Hematopoietic multipotent progenitor cell (in vitro differentiated cells): ENCODE measurements at places on chromosomes 5 and 9. TPM values are rescaled to one million over a fixed set of nuclear protein-coding genes. Genes with fewer than 3 reads are reported as not detected.

DNA sequence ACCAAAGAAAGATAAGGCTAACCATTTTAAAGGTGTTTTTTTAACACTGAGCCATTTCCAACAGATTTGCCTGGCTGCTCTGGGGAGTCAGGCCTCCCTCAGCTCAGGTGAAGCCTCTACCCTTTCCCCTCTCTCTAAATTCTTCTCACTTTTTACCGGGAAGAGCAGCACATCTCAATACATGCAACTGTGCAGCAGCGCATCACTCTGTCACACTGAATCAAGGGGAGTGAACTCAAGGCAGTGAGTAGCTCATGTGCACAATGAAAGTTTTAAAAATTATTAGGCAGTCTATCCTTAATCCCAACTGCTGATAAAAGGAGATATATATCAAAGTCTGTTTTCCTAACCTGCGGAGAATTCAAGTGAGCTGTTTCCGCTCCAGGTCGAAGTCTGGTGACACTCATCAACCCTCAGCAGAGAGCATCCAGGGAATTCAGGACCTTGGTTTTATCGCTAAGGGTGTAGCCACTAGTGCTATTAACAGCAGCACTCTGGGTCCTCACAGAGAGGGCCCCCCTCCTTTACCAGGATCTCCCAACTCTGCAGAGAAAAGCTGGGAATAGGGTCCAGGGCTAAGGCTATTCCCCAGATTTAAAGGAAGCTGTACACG lies 1.0 kb downstream of the CEMIP2 start:
- no peak for DNase-seq

The FNBP1 gene
- 67.9 TPM for total RNA-seq

- no peak for DNase-seq
Observed at GRCh38 chr5:37668524-37669047, 171.3 kb downstream of the GDNF start.

GRCh38 chr5:119055294-119055693 lies 15.6 kb upstream of the DMXL1 start:
- DNase-seq, result no peak

The BAAT gene
- not detected for total RNA-seq

DNA sequence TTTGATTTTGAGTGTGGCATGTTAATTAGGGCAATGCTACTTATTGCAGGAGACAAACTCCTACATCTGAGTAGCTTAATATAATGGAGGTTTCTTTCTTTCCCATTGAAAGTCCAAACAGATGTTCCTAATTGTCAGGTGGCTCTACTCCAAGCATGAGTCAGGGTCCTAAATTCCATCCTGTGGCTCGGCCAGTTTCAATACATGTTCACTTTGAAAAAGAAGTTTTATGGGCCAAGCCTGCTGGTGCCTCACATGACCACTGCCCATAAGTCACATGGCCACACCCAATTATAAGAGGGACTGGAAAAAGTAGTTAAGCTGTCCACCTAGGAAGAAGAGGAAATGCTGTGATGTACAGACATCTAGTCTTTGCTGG lies 170.4 kb downstream of the ARRDC3 start:
- no peak for DNase-seq

DNA sequence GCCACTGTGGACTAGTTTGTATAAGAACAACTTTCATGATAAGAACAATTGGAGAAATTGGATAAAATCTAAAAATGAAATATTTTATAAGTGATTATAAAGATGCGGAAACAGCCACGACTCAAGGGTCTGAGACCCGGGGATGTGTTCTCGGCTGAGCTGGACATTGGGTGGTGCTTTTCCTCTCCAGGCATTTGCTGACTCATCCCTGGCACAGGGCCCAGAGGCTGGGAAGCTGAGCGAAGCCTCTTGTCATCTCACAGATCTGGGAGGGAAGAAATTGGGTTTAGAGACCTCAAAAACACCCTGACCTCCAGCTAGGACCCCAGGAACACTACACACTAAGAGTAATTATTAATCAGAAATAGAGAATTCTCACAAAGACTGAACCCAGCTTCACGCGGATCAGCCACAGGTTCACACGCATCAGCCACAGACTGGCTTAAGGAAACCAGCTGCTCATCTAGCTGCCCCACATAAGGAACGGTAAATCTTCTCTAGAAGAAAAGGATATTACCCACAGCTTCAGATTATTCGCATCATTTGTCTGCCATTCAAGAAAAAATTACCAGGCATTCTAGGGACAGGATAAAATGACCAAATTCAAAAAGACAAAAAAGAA lies 2.8 kb upstream of the OR2V1 start:
- DNase-seq, result peak; percentile 27

The CTSV gene
- total RNA-seq, result under 0.01 TPM

- peak; percentile 19 for DNase-seq
Observed at GRCh38 chr5:157993201-157993600, 134.3 kb upstream of the CLINT1 start.

- DNase-seq, result no peak
Observed at GRCh38 chr9:124332361-124333202, 74.8 kb downstream of the NEK6 start.

The CCDC152 gene
- total RNA-seq, result 3.2 TPM

The ADGRD2 gene
- total RNA-seq, result under 0.01 TPM

The CDH9 gene
- 2.7 TPM for total RNA-seq

The MLANA gene
- not detected for total RNA-seq

GRCh38 chr9:126754436-126755316 lies 50.2 kb upstream of the ZBTB43 start:
- DNase-seq, result no peak

The SLC34A3 gene
- not detected for total RNA-seq

The MAP1B gene
- total RNA-seq, result 0.54 TPM

DNA sequence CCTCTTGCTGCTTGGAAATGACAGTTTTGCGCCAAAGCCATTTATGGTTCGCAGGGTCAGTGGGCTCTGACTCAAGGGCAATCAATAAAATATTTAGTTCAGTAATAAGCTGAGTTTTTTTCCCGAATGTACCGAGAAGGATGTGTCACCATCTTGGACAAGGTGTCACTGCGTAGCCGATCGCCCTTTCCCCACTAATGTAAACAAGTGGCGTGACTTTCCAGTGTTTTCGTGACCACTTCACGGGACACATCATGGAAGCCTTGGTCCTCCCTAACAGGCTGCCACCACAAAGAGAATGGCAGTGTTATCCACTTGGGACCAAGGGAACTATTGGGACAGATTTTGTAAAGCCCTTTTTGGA lies 16.4 kb downstream of the ISL1 start:
- no peak for DNase-seq

DNA sequence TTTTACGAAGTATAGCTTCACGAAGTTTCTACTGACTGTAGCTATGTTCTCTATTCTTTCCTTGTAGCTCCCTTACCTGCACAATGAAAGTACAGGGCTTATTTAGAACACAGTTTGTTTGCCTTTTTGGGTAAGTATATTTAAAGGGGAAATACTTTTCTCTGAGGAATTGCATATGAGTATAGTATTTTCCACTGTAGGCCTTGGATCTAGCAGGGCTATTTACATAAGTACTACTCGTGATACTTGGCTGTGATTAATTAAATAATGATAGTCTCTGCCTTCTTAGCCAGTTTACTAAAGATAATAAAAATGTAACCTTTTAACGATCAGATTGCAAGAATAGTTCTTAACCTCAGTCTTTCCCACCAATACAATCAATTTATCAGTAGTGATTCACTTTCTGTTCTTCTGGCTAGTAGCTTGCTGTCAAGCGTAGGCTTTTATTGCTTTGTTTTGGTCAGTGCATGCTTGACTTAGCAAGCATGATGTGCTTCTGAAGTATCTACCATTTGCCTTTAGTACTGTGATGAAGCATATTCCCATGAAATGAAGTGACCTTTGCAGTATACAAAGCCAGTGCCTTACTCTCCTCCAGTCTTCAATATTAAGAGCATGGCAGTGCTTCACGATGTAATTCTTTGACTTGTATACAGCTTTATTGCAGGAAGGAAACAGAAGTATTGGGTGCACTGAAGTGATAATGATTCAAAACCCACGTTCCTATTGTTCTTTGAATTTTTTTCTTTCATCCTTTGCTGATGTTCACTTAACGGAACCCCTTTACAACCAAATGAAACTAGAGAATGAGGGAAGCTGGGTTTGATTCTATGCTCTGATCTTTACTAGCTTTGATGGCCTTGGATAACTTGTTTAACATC lies 64.2 kb downstream of the SLC44A1 start:
- DNase-seq, result peak; percentile 57

GRCh38 chr5:1789834-1790471 lies 9.7 kb downstream of the MRPL36 start:
- DNase-seq, result no peak

GRCh38 chr5:78509884-78510769 lies 138.4 kb downstream of the LHFPL2 start:
- peak; percentile 48 for DNase-seq

GRCh38 chr9:124721109-124721906 lies 49.8 kb downstream of the NR6A1 start:
- no peak for DNase-seq

- peak; percentile 62 for DNase-seq
Observed at GRCh38 chr5:43396762-43397304, 15.4 kb downstream of the CCL28 start.

DNA sequence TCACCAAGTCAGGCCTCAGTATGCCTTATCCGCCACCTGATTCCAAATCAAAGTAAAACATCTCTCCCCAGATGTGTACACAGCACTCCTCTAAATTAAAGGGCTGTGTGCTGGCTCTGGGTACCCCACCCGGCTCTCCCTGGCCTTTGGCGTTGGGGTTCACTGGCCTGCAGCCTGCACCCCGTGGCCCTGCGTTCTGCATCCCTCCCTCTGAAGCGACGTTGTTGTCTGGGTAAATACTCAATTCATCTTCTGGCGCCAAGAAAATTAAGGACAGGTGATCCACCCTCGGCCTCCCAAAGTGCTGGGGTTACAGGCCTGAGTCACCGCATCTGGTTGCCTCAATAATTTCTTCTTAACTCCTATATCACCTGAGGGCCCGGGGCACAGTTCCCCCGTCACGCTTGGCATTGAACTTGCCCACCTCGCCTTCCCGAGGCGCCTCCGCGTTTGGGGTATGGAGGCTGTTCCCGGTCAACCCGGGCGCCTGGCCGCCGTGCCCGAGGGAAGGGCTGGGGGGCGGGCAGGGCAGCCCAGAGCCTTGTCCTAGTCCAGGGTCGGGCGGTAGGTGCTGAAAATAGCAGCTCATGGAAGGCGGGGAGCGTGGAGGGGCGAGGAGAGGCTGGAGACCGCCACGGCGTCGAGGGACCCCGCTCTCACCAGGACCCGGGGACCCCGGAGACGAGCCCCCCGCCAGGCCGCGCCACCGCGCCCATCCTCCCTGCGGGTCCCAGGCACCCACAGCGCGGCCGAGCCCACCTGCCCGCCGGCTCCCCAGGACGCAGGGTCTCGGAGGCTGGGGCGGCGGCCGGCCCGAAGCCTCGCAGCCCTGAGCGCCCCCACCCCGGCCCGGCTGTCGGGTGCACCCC lies 531 bp downstream of the ABO start:
- no peak for DNase-seq

DNA sequence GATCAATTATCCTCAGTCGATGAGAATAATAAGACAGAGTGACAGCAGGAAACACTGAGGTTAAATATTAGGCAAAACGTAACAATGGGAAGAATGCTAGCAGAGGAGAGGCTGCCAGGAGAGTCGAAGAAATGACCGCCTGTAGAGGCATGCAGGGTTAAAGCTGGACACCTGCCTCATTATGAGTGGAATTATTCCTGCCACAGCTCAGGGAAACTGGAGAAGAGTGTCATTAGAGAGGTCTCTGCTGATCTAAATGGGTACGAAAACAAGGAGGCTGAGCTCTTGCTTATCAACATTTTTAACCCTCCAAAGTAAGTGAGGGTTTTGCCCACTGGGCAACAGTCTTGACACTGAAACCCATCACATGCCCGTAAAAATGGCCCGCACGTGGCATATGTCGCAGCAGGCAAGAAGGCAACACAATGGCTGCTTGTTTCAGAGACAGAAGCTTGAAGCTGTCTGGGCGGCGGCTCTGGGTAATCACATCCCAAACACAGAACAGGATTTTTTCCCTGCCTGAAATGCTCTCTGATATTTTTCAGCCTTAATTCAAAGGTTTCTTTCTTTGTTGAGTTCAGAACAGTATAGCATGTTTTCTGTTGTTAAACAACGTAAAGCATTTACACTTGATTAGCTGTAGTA lies 118.7 kb downstream of the MED27 start:
- no peak for DNase-seq

- no peak for DNase-seq
Observed at GRCh38 chr5:143026380-143026779, 256.2 kb downstream of the ARHGAP26 start.

DNA sequence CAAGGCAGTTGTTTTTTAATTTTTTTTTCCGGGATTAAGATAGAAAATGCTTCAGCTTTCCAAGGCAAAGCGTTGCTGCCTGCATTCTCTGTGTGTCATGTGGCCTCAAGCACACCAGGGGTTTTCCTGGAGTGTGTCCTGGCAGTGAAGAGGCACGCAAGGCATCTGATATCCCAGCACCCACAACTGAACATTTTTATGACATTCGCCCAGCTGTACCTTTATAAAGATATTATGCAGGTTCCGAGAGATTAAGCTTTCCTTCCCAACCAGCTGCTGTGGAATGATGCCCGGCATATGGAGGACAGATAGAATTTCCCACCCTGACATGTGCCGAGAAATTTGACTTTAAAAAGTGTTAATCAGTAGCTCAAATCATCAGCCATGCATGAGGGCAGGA lies 205.6 kb downstream of the GADD45G start:
- no peak for DNase-seq

DNA sequence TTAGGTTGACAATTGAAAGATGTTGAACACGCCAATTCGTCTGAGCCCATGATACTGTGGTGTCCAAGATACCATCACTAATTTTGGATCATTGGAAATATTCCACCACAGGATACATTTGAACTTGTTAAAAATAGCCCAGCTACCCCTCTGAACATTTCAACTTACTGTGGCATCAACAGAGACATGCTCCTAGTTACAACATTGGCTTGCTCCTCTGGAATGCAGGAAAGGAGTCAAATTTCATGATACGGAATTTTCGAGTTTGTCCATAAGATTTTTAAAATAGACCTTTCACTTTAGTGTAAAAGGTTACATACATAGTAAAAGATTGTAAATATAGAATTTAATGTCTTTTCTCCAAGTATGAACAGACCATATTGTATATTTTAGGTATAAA lies 12.8 kb downstream of the SEMA5A start:
- DNase-seq, result no peak

DNA sequence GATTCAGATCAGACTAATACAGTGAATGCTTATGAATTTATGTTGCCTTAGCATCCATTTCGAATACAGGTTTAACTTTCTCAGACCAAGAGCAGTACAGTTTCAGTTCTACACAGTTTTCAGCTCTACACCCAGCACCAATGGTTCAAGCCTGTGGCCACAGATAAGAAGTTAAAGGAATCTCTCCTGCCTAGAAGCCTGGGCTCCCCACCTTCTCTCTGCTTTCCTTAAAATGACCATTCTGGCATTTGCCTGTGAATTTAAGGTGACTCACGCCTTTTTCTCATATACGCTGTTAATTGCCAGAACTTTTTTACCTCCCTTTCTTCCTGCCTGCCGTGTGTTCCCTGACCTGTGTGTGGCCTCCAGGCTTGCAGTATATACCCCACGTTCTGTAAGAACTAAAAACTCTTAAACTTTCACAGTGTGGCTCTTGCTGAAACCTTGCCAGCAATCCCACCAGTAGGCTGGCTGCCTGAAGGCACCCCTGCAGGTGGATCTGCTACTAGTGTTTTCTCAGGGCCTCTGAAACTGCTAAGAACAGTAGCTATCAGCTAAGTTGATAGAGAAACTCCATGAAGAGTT lies 692.8 kb upstream of the CDH18 start:
- no peak for DNase-seq

- DNase-seq, result no peak
Observed at GRCh38 chr5:66645039-66645438, 48.8 kb downstream of the MAST4 start.

The PCDHGB2 gene
- total RNA-seq, result 2.4 TPM

GRCh38 chr9:33852216-33852826 lies 35.4 kb downstream of the UBE2R2 start:
- DNase-seq, result peak; percentile 84
